ENCODE measurements at places on chromosomes 5 and 9.

DNA sequence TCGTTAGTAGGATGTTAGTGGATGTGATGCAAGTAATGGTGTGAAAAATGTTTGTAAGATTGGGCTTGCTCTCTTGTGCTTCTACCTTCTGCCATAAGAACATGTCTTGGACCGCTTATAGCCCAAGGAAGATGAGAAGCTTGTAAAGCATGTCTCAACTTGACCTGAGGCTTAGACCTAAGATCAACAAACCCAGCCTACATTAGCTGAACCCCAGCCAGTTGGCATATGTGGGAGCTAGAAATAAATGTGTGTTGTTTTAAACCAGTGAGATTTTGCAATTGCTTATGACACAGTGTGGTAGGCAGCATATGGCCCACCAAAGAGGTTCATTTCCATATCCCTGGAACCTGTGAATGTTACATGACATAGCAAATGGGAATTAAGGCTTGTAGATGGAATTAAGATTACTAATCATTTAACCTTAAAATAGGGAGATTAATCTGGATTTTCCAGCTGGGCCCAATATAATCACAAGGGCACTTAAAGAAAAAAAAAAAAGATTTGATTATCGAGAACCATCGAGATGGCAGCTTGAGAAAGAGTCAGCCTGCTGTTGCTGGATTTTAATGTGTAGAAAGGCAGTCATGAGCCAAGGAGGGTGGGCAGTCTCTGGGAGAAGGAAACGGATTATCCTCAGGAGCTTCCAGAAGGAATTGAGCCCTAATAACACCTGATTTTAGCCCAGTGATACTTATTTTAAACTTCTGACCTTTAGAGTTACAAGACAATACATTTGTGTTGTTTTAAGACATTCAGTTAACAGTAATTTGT, 27.3 kb upstream of the EDIL3 start:
- DNase-seq = no peak

GRCh38 chr5:1481266-1481958, 36.2 kb upstream of the SLC6A3 start:
- no peak for DNase-seq

DNA sequence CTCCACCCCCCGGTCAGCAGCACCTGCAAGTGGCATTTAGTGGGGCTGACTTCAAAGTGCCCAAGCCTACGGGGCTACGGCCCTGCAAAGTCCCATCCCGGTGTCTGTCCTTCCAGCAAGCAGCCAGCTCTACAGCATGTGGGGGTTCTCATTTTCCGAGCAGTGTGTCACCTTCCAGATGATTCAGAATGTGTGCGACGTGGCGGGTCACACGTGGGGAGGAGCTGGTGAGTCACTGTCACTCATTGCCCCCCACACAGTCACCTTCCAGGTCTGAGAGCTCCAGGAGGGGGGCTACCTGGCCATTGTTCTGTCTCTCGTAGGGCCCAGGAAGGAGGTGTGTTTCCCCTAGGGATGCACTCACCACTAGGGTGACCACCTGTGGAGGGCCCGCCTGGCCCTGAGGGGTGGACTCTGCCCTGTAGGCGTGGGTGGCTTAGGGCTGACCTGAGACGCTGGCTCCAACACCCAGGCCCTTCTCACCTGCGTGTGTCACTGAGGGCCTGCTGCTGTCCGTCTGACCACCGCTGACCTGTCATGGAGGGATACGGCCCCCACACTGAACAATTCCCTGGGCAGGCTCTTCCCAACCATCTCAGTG, 70.2 kb downstream of the SEMA4D start:
- DNase-seq = no peak

GRCh38 chr5:139638736-139639618, 9.2 kb upstream of the CXXC5 start:
- no peak for DNase-seq

- DNase-seq = no peak
These were observed 131.4 kb downstream of the CCDC192 start for GRCh38 chr5:127834554-127834953.

DNA sequence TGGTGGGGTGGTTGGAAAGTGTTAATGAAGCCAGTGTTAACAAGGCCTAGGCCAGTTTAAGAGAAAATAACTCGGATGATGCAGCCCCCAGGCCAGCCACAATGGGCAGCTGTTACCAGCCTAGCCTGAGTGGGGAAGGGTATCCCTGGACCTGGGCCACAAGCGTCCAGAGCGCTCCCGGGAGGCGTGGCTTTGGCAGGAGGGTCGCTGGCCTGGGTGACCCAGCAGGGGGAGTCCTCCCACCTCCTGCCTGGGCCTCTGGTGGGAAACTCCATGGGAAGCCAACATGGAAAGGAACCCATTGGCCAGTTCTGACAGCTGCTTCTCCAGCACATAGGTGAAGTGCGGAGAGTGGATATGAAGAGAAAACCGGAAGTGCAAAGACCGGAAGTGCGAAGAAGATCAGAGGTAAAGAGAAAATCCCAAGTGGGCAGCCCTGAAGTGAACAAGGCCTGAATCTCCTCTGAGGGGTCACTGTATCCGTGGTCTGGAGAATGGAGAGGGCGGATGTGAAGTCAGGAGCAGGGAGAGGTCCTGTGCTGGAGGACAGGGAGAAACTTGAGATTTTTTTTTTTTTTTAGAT, 79.0 kb downstream of the ADCY2 start:
- DNase-seq = no peak

GRCh38 chr9:114099669-114100270, 678 bp upstream of the KIF12 start:
- DNase-seq = no peak

DNA sequence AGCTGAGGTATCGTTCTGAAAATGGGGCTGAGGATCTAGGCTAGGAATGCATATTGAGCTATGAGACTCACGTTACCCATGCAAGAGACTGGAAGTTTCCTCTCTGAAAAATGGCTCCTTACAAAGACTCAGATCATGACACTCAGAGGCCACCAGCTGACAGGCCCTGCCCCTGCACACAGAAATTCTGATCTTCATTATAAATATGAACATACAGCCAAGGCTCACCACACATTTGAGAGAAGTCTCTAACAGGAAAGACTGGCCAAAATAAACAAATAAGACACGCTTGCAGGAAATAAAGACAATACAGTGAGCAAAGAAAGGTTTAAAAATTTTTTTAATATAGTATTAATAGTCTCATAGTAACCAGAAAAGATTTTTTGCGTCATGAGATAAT, 365.9 kb downstream of the NFIB start:
- DNase-seq = no peak

DNA sequence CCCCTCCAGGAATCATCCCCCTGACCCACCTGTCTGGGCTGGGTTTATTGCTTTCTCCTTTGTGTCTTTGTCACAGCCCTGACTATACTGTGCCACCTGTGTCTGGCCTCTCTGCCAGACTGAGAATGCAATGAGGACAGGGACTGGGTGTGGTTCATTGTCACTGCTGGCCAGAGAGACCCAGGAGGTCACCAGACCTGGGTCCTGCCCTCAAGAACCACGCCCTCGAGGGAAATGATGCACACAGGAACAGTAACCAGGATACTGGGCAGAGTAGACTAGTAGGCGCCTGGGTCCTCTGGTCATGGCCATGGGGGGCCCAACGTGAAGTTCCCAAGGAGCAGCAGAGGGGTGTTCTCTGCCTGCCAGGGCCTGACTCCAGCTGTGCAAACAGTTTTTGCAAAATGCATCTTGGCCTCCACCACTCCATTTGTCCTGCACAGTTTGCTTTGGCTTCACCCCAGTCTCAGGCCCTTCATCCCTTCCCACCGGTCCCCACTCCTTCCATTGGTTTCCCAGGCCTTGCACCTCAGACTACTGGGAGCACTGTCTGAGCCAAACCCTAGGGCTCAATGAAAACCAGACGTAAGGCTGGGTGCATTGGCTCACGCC, 17.8 kb downstream of the RGS3 start:
- no peak for DNase-seq

- no peak for DNase-seq
These were observed 178.1 kb upstream of the CDH9 start for GRCh38 chr5:27216367-27216950.

DNA sequence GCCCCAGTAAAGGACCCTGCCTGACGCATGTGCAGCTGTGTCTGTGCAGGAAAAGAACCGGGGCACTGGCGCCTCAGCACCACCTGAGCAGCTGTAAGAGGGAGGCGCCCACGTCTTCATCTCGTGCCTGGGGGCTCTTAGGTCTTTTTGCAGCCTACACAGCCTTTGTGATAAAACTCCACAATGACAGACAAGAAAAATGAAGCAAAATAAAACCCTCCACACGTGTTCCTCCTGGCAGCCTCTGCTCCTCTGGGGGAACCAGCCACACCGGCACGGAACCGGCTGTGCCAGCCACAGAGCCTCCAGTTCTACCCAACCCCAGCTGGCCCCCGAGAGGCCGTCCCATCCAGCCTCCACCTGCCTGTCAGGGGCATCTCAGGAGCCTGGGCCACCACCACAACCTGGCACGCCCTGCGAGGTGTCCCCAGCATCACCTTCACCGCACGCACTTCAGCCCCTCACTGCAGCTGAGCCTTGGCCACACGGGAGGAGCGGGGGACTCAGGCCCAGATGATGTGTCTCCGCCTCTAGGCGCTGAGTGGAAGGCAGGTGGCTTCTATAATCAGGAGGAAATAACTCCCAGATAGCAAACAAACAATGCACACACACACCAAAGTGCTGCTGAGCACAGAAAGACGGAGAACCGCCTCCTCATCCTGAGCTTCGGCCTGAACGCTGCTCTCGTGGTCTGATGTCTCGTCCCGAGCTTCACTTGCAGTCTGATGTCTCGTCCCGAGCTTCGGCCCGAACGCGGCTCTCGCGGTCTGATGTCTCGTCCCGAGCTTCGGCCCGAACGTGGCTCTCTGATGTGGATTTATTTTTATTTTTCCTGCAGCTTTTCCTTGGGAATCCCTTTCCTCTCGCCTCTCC, 28.6 kb upstream of the NSMF start:
- no peak for DNase-seq

- DNase-seq = no peak
These were observed 40.2 kb downstream of the TLR4 start for GRCh38 chr9:117744369-117744768.

- no peak for DNase-seq
These were observed 9.6 kb upstream of the AMBP start for GRCh38 chr9:114087721-114088120.

GRCh38 chr5:4720831-4721230, 419.3 kb upstream of the ADAMTS16 start:
- DNase-seq = no peak

- no peak for DNase-seq
These were observed 292.1 kb downstream of the ARRDC3 start for GRCh38 chr5:91090995-91091394.

- DNase-seq = no peak
These were observed 57.2 kb upstream of the IER5L start for GRCh38 chr9:129235041-129235930.

DNA sequence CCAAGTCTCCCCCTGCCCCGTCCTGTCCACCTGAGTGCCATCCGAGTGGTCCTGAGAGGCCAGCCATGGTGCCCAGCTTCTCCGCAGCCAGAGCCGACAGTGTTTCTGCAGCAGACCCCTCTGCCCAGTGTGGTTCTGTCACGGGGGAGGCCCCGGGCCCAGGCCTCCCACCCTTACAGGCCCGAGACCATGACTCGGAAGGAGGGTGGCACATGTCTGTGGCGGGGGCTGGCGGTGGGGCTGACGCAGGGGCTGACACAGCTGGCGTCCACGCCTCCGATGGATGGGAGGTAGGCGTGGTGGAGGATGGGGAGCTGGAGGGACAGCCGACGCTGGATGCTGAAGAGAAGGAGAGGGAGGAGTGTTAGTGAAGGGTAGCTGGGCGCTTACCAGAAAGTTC, 35.0 kb upstream of the TBC1D2 start:
- DNase-seq = no peak

GRCh38 chr9:4798281-4799032, 5.7 kb downstream of the RCL1 start:
- peak; percentile 1 for DNase-seq

DNA sequence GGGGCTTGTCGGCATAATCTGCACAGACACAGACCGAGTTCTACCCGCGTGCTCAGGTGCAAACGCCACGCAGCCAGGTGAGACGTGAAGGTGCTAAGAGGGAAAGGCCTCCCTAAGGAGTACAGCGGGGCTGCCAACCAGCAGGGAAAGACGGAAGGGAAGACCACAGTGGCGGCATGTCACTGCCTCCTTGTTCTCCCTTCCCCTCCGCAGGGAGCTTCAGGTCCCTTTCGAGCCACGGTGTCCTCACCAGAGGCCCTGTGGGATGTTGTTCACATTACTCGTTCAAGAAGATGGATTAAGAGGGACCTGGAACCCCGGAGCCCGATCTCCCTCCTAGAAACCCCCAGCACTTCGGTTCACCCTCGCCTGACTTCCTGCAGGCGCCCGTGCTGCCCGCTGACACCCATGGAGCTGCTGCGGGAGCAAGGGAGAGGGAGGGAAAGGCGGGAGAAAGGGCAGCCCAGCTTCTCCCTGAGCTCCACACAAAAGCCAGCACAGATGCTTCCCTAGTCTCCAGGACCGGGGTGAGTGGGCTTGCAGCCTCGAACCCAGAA, 686 bp downstream of the BRD9 start:
- DNase-seq = no peak

GRCh38 chr5:42268630-42269029, 154.6 kb upstream of the GHR start:
- DNase-seq = no peak

- DNase-seq = no peak
These were observed 420.2 kb downstream of the RAB3C start for GRCh38 chr5:59003124-59003523.

DNA sequence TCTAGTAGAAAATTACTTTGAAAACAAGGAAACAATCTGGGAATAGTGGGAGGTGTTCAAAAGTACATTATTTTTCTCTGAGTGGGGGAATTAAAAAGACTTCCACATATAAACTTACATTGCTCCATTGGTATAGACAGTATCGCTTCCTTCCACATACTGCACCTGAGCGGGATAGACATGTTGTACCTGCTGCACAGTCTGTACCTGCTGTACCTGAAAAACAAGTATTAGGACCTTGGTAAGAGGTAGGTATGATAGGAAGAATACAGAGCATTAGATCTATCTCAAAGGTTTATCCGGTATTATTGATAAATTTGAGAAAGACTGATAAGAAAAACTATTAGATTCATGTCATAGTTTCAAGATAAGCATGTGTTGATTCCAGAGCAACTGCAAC, 179.3 kb downstream of the RFX3 start:
- DNase-seq = no peak

DNA sequence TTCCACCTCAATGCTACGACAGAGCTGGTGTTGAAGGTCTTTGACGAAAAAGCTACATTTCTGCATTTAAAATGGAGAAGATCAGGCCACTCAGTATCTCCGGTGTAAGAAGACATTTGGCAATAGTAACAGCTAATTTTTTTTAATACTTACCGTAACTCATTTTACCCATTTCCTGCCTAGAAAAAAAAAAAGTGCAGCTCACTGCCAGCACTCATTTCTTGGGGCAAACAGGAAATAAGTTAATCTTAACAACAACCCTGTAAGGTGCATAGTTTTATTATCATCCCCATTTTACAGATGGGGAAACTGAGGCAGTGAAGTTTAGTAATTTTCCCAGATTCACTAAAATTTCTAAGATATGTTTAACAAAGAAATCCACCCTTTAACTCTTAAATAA, 27.4 kb upstream of the KCNMB1 start:
- no peak for DNase-seq

Data from SK-N-DZ (cell line).